Cardiac muscle cell (in vitro differentiated cells and primary cell): ENCODE measurements at places on chromosomes 5 and 9.
A peak's percentile ranks its signal among the peaks of the same experiment; 100 is the strongest.

DNA sequence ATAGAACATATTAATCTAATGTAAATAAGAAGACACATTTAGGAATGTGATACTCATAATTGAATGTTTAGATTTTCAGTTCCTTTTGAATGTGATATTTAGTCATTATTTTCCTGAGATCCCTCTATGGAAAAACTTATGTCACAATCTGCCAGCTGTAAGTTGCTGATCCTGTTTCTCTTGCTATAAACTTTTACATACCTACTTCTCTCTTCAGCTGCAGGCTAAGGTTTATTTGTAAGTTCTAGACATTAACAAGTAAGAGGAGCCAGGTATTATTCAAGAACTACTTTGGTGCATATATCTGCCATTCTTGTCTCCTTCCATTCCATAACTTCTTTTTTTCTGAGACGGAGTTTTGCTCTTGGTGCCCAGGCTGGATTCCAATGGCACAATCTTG, 462.4 kb downstream of the PRR16 start:
- no peak for DNase-seq

DNA sequence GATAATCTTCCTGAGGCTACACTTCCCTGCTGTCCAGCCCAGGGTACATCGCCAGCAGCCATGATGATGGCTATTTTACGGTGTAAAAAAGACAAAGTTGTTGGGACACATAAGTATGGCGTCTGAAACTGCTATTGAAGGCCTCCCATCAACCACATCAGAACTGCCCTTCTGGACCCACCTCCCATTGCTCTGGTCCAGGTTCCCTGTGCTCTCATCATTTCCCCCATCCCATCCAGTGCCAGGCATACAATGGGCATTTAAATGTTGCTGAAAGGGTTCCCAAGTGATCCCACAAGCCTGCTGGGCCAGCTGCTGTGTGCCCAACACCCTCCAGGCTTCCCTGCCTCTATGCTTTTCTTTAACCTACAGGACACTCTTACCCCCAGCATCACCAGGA, 10.6 kb downstream of the IL9 start:
- DNase-seq: no peak

GRCh38 chr5:172533399-172534228, 79.3 kb upstream of the SH3PXD2B start:
- no peak for DNase-seq

- DNase-seq: peak; percentile 44
Measured at GRCh38 chr5:31531543-31531887, 378 bp downstream of the DROSHA start.

DNA sequence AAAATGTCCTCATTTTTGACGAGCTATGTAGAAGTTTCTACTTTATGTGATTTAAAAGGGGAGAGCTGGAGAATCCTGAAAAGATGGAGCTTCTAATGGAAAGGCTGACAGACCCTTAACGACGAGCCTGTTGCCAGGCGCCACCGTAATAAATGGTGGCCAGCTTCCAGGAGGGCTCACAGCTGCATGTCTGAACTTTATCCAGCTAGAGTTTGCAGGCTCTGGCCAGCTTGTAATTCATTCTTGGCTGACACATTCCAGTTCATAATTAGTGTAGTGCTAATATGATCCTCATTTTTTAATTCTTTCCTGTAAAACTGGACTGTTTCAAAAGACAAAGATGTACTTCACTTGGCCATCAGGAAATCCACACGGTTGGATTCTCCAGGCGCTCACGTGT, 246.7 kb downstream of the GAS1 start:
- no peak for DNase-seq

GRCh38 chr5:173448856-173449255, 120.6 kb upstream of the STC2 start:
- no peak for DNase-seq

DNA sequence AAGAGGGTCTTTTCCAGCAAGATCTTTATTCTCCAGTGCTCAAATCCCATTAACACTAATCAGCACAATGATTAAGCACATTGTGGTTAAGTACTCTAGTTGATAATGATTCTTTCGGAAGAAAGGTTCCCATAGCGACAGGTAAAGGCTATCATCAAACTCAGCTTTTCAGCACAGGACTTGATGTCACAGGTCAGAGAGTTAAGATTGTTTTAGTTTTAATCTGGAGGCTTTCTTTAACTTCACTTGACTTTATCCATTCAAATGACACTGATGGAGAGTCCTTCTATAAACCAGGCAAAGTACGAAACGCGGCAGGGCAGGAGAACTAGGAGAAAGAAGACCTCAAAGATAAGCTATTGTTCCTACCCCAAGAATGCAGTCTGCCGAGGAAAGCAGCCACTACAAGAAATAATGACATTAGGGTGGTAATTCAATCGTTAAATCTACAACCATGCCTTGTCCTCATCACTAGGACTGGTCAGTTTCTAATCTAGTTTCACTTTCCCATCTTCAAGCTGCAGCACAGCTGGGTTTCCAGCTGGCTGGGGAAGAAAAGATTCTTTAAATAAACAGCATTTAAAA, 4.6 kb downstream of the NRG2 start:
- DNase-seq: peak; percentile 30

DNA sequence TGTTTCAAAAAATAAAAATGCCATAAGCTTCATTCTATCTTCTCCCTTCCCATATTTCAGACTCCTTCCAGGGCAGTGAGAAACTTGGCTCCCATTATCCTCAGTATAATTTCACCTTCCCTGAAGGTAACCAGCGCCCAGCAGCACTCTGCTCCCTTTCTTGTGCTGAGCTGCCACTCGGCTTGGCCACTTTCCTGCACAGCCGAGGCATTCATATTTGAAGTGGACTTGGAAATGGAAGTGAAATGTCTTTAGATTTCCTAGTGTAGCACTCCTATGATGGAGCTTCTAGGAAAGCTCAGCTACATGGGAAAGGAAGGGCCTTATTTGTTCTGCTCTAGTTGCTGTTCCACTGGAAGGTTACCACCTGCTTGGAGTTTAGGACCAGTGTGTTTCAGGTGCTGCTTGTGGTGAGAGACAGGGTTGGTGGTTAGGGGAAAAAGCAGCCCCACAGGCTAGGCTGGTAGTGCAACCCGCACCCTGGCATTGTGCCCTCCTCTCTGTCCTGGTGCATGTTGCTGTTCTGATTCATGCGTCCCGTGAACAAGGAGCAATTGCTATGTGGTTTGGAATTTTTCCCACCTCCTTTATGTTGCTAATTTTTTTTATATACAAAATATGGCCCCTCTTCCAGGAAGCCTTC, 53.8 kb downstream of the RAD23B start:
- DNase-seq: peak; percentile 59

GRCh38 chr5:130708754-130709153, 456.3 kb downstream of the HINT1 start:
- DNase-seq: no peak

DNA sequence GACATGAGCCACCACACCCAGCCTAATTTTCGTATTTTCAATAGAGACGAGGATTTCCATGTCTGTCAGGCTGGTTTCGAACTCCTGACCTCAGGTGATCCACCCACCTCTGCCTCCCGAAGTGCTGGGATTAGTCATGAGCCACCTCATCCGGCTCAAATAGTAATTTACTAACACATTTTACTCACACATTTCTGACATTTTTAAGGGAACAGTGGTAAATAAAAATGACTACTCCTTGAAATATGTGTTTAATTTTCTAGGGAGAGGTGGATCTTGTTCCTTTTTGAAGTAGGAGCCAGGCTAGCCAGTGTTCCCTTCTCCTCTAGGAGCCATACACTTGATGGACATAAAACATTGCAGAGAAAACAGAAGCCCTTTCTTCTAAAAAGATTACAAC, 55.2 kb upstream of the ERBIN start:
- no peak for DNase-seq

DNA sequence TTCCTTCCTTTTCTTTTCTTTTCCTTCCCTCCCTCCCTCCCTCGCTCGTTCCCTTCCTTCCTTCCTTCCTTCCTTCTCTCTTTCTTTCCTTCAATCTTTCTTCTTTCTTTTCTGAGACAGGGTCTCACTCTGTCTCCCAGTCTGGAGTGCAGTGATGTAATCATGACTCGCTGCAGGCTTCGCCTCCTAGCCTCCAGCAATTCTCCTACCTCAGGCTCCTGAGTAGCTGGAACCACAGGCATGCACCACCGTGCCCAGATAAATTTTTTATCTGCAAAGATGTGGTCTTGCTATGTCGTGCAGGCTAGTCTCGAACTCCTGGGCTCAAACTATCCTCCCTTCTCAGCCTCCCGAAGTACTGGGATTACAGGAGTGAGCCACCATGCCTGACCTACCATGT, 81.4 kb downstream of the SPATA31C2 start:
- no peak for DNase-seq

DNA sequence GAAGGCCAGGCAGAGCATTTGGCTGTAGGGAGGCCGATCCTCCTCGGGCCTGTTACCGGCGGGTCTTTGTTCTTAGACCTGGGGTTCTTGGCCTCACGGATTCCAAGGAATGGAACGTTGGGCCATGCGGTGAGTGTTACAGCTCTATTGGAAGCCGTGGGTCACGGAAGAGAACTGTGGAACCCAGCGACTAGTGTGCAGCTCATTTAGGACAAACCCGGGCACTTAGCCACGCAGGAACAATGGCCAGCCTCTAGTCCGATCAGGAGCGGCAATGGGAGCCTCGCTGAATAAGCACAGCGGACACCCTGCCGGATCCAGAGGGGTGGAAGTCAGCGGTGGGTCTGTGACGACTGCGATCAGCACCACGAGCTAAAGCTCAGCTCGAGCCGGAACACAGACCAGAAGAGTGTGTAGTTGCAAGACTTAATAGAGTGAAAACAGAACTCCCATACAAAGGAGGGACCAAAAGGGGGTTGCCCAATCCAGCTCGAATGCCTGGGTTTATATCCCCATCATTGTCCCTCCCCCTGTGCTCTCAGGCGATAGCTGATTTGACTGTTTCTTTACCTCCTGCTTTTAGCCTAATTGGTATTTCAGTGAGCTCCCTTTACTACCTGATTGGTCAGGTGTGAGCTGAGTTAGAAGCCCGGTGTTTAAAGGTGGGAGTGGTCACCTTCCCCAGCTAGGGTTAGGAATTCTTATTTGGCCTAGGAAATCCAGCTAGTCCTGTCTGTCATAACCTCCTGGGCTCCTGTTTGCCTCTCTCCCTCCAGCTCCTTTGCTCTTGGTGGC, 53.7 kb upstream of the RPL26L1 start:
- no peak for DNase-seq

- DNase-seq: no peak
Measured at GRCh38 chr9:117437283-117437682, 22.4 kb upstream of the ASTN2 start.

- no peak for DNase-seq
Measured at GRCh38 chr9:38278931-38279679, 113.4 kb upstream of the ALDH1B1 start.

- DNase-seq: peak; percentile 54
Measured at GRCh38 chr5:140966293-140967225, at the start of gene PCDHAC2. Gene PCDHAC2, plus strand, starts transcription at chr5:140966476. Its CDS starts 291 bp downstream, at chr5:140966767.

- DNase-seq: no peak
Measured at GRCh38 chr9:111994831-111995458, 98.3 kb downstream of the UGCG start.

DNA sequence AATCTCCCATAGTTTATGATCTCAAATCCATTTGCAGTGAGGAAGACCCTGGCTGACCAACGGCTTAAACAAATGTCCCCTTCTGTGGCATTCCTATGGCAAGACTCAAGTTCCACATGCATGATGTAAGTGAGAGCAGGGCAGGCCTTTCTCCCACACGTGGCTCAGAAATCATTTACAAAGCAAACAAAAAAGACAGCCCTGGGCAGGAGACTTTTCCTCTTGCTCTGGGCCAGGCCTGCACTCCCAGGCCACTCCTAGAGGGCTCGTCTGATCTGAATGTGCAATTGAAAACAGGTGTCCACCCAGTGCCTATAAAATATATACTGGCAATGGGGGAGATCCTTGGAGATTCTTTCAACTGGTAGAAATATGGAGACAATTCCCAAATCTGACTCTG, 123.1 kb downstream of the DMRT2 start:
- no peak for DNase-seq

GRCh38 chr9:98128316-98128715, 9.3 kb upstream of the TRIM14 start:
- DNase-seq: no peak

DNA sequence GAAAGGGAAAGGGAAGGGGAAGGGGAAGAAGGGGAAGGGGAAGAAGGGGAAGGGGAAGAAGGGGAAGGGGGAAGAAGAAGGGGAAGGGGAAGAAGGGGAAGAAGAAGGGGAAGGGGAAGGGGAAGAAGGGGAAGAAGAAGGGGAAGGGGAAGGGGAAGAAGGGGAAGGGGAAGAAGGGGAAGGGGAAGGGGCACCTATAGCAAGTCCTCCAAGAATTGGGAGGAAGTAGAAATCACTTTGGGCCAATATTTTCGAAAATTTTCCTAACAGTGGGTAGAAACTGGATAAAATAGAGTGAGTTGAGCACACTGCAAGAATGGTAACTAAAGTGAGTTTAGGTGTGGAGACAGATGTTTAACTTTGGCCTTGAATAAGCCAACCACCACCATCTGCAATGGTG, 915.3 kb downstream of the DNAH5 start:
- no peak for DNase-seq

GRCh38 chr9:113387560-113388230, 10.9 kb upstream of the HDHD3 start:
- DNase-seq: no peak

DNA sequence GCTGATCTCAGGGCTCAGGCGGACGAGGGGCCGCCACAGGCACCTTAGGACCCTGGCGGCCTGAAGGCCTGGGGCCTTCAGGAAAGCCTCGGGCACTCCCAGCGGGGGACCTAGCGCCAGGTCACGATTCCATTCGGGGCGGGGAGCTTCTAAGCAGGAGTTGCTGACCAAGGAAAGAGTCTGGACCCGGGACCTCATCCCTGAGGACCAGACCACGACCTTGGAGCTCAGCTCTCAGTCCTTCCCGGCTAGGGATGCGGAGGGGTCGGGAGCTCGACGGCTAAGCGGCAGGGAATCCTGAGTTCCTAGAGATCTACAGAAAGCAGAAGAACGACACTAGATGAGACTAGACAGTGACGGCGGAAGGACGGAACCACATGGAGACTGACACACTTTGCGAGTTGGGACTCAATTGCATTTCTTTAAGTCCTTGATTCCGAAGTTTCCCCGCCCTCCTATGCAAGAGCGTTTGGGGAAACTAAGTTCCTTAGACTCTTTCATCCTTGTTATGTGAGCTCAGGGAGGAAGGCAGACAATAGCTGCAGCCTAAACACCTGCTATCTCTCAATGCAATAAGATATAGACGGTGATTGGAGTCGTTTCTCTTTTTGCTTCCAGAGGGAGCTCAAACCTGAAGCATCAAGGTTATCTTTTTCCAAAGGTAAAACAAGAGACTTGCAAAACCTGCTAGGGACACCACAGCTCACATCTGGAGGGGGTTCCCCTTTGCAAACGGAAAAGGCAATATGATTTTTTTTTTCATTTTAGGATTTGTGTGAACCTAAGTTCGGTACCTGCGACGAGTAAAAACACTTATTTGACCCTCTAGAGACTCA, 9.7 kb downstream of the NR2F1-AS1 start:
- no peak for DNase-seq

GRCh38 chr9:5549658-5550650, 39.6 kb downstream of the PDCD1LG2 start:
- DNase-seq: peak; percentile 52
